HT1080 (cell line): ENCODE measurements at places on chromosomes 3 and 15. TPM values are rescaled to one million over a fixed set of nuclear protein-coding genes. Genes with fewer than 3 reads are reported as not detected.

DNA sequence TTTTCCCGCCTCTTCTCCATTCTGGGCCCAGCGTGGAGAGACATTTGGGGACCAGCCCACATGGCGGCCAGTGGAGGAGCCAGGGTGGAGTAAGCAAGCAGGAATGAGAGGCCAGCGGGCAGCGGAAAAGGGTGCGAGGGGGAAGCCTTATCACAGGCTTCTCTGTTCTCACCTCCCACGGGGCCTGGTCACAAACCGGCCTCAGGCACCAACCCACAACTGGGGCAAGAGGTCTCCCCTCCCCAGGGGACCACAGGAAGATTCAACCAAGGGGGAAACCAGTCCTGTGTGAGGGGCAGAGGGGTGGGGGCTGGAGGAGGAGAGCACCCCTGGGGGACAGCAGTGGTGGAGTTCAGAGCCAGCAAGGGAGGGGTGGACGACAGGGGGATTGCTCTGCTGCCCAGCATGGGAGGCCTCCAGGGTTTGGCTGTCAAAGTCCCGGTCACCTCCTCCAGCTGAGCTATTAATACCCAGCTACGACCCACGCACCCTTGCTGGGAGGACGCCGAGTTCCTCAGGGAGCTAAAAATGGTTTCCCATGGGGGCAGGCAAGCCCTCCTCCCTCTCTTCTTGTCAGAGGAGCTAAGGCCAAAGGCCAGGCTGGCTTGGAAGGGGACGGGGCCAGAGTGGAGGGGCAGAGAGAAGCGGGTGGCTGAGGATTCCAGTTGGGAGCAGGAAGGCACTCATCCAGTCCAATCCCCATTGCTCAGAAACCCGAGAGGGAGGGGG, 23.8 kb upstream of the RPL29 start:
- no peak for DNase-seq

GRCh38 chr3:119453822-119454221, 9.6 kb downstream of the TMEM39A start:
- no peak for DNase-seq

Gene SLCO2A1
- 0.02 TPM in 1 of 2 replicates, not detected in the other for total RNA-seq

Gene BSN
- total RNA-seq: 0.07 and 0.18 TPM in 2 replicates

DNA sequence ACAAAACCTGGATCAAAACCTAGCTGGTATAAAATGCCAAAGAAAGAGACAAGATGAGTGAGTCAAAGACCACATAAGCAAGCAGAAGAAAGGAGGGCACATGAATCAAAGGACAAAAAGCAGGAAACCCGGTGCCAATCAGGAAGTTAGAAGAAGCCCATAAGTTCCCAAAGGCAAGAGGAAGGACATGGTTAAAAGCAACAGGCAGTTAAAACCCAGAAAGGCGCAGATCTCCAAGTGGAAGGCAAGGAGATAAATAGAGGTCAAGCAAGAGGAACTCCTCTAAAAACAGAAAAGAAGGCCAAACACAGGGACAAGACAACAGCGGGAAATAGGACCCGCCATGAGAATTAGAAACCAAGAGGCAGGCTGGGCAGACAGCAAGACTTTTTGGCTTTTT, 4.4 kb downstream of the TMOD2 start:
- DNase-seq: no peak

DNA sequence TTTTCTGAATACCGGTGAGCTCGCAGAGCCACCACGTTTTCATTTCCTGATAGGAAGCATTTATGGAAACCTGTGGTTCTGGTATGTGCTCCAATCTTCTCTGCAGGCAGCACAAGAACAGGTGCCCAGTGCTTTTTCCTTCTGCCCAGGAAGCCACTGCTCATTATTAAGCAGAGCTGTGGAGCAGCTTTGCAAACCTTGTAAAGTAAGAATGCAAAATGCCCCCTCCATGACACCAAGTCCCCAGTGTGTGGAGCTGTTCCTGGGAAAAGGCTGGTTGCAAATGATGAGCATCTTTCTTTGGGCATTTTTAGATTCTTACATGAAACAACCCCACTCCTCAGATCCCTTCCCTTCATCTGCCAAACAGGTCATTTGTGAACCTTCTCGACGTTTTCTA, 65.7 kb upstream of the MRPL3 start:
- no peak for DNase-seq

GRCh38 chr3:102733791-102734563, 299.2 kb downstream of the ZPLD1 start:
- no peak for DNase-seq

Gene BRPF1
- 19.9 and 22.9 TPM in 2 replicates for total RNA-seq

- DNase-seq: no peak
Observed at GRCh38 chr15:75152382-75153079, 49.2 kb upstream of the C15orf39 start.

DNA sequence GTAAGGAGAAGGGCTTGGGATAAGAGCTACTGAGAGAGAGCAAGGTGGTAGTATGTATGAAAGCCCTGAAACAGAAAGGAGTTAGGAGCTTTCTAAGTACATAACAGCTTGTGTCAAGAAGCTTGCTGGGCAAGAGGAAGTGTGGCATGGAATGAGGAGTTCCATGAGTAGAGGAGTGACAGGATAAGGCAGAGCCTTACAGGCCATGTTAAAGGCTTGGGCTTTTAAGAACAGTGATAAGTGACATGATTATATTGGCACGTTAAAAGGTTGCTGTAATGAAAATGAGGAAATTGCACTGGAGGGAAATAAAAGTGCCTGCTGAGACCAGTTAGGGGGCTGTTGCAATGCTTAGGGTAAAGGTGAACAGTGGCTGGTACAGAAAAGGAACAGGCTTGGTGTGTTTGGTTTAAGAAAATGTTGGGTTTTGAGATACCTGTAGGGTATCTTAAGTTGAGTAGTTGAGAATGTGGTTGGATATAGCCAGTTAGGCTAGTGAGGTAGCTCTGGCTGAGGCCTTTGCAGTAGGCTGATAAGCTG, 49.0 kb downstream of the MEF2A start:
- DNase-seq: no peak

Gene GOLIM4
- 65.0 and 71.6 TPM in 2 replicates for total RNA-seq

Gene PTH1R
- 2.6 and 3.1 TPM in 2 replicates for total RNA-seq

GRCh38 chr15:74781431-74782258, at the start of gene CSK:
Gene CSK, plus strand, starts transcription at chr15:74782080. Its CDS starts 16,218 bp downstream, at chr15:74798298.
- DNase-seq: no peak

DNA sequence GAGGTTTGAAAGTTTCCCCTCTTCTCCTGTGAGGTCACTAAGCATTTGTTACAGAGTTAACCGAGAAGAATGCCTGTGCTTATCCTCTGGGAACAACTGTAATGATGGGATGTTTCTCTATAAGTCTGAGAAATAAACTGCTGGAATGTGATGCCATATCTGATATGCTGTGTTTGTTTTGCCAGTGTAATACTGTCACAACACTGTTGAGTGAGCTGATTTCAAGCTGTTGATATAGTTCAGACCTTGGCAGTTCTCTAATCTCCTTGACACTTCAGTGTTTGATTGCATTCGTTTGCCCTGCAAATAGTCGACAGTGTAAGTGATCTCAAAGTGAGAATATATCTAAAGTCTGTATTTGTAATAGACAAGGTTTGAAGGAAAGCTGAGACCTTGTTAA, 73.3 kb downstream of the PTPRG start:
- no peak for DNase-seq

Gene ANKRD63
- total RNA-seq: not detected in 2 replicates

DNA sequence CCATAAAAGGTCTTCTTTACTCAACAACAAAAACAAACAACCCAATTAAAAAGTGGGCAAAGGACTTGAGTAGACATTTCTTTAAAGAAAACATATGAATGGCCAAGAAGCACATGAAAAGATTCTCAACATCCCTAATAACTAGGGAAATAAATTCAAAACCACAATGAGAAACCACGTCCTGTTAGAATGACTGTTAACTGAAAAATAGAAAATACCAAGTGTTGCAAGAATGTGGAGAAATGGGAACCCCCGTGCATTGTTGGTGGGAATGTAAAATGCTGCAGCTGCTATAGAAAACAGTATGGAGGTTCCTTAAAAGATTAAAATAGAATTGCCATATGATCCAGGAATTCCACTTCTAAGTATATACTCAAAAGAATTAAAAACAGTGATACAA, 34.8 kb downstream of the NMNAT3 start:
- DNase-seq: no peak

Gene PRRT3
- 1.0 and 1.3 TPM in 2 replicates for total RNA-seq

- DNase-seq: no peak
Observed at GRCh38 chr3:14253022-14253706, 74.5 kb downstream of the LSM3 start.

- no peak for DNase-seq
Observed at GRCh38 chr15:73518180-73518862, 75.4 kb downstream of the REC114 start.

Gene PIGZ
- total RNA-seq: 0.67 and 0.98 TPM in 2 replicates

DNA sequence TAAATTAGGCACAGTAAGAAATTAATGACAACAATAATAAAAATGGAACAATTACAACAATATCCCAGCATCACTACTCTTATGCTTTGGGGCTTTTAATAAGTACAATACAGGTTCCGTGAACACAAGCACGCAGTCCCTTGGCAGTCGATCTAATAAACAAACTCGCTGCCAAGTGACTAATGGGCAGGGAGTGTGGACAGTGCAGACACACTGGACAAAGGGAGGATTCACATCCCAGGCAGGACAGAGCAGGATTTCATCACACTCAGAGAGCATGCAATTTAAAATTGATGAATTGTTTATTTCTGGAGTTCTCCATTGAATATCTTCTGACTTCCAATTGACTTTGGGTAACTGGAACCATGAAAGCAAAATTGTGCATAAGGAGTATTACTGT, 524.1 kb upstream of the CFAP20DC start:
- DNase-seq: peak; percentile 67

DNA sequence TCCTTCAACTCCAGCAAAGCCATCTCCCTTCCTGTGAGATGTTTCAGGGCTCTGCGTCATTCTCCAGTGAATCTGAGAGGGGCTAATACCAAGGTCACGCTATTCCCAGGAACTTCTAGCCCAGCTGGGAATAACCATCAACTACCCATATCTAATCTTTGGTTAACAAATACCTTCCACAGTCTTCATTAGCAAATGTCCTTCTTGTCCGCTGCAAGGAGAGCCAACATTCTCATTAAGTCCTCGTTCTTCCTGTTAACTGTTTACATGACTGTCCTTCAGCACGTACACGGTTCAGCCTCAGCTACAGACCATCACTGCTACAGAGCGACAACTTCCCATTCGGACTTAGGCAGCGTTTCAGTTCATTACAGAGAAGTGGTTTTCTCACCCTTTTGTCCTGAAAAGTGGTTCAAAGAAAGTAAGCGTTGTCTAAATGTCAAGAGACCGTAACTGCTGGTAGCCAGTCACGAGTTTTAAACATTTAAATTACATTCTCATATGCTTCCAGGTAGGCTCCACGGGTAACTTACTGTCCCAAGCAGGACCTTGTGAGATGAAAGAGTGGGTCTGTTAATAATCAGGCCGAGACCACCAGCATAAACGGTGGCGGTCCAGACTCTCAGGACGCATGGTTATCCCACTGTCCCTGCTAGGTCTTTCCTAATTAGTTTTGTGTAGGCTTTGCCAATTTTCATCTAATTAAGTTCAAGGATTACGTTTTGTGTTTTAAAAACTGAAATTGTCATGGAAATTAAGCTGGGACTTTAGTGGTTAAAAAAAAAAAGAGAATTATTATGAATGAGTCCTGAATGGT, 63.8 kb downstream of the CHSY1 start:
- DNase-seq: peak; percentile 54

Gene THBS1
- total RNA-seq: 188 and 262 TPM in 2 replicates

- no peak for DNase-seq
Observed at GRCh38 chr15:91142106-91142744, 42.2 kb downstream of the SV2B start.

GRCh38 chr15:78077053-78077870, at the start of gene TBC1D2B:
Gene TBC1D2B, minus strand, starts transcription at chr15:78077711. Its CDS starts 59 bp downstream, at chr15:78077652.
- peak; percentile 40 for DNase-seq

Gene DALRD3
- 51.6 and 64.6 TPM in 2 replicates for total RNA-seq

Gene GHSR
- total RNA-seq: not detected in 2 replicates

DNA sequence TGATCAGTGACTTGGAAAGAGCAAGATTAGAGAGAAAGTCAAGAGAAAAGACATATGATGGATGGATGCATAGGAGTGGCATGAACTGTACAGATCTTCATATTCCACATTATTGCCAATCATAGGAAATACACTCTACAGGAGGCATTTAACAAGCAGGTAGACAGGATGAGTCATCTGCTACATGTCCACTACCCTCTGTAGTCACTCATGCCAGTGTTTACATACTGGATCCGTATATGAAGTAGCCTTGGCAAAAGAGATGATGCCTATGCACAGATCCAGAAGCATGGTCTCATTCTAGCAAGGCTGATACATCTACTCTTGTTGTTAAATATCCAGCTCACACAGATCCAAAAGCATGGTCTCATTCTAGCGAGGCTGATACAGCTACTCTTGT, 632.1 kb downstream of the ROBO2 start:
- no peak for DNase-seq

DNA sequence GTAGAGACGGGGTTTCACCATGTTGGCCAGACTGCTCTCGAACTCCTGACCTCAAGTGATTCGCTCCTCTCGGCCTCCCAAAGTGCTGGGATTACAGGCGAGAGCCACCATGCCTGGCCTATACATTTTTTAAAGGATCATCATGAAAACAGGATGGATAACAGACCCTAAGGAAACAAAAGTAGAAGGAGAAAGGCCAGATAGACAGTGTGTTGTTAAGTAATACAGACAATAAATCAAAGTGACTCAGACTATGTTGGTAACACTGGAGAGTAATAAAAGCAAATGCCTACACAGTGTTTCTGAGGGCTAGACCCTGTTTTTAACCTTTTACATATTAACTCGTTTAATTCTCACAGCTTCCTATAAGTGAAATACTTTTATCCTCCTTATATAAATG, 133.8 kb upstream of the MCTP2 start:
- DNase-seq: no peak
